ENCODE measurements at places on chromosomes 2 and 18.

DNA sequence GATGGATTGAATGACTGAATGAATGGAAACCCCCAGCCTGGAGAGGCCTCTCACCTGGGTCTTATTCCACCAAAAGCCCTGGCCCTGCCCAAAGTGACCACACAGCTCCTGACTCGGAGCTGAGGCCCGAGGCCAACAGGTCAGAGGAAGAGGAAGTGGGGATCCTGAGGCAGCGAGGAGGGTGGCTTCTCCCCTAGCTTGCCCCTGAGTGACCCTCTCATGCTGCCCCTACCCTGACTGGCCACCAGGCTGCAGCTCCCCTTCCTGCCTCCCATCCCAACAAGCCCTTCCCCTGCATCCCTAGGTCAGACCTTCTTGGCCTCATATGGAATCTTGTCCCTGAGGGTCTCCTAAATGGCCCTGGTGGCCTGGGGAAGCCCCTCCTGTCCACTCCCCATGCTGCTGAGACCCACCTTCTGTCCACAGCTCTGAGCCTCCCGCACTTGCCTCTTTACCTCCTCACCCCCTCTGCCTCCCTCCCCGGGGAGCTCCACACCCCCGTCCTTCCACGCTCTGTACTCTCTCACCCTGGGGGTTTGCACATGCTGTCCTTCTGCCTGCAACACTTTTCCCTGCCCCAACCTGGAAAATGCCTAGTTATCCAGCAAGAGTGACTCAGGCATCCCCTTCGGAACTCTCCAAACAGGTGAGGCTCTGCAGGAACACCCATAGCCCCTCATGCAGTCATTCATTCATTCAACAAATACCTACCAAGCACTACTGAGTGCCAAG lies 134.8 kb upstream of the HDAC4 start:
- no peak for DNase-seq

- DNase-seq = no peak
These were observed 14.7 kb downstream of the NIFK start for GRCh38 chr2:121721926-121722325.

- DNase-seq = no peak
These were observed 167.8 kb upstream of the LYPD1 start for GRCh38 chr2:132837769-132838168.

DNA sequence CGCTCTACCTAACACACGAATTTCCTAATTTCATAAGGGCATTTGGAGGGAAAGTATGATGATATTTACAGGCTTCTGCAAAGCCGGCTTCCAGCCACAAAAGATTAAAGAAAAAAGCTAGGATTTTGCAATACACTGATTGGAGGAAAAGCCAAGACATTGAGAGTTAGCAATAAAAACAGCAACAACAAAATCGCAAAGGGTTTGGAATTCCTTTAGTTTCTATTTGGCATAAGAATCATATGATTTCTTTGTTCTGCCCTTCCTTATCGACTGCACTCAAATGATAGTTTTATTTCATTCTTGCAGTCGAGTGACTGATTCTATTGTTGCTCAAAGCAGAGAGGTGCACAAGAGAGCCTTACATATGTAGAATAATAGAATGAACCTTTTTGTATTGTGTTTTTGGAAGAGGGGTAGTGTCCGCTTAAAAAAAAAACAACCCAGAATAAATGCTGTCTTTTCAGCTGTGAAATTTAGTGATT lies 3.9 kb upstream of the ZNF532 start:
- no peak for DNase-seq

GRCh38 chr2:240131296-240131695 lies 4.8 kb downstream of the COPS9 start:
- no peak for DNase-seq

DNA sequence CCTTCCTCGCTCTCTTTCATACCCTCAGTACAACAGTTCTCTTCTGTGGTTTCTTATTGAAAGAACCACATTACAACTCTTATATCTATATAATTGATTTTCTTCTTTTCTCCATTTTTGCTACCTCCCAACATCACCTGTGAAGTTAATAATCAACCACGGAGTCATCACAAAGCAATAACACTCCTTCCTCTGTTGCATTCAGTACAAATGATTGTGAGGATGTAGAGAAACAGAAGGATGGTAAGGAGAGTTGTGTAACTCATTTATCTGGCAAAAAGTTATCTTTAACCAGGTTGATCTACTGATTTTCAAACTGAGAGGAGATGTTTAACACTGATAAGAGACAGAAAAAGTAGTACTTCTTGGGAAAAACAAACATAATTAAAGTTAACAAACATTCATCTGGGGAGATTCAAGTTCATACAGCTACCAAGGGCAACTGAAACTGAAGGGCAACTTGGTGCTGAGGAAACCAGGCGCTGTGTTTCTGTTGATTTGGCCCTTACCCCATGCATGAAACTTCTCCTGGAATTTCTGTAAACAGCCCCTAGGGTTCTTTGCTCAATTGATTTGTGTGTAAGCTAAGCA lies 14.2 kb downstream of the IDH1 start:
- DNase-seq = no peak

- DNase-seq = no peak
These were observed at the start of gene GALNT5 for GRCh38 chr2:157257312-157258252. Gene GALNT5, plus strand, starts transcription at chr2:157257705. Its CDS starts 378 bp downstream, at chr2:157258083.

GRCh38 chr2:218547978-218548377 lies 20.2 kb downstream of the USP37 start:
- DNase-seq = no peak

DNA sequence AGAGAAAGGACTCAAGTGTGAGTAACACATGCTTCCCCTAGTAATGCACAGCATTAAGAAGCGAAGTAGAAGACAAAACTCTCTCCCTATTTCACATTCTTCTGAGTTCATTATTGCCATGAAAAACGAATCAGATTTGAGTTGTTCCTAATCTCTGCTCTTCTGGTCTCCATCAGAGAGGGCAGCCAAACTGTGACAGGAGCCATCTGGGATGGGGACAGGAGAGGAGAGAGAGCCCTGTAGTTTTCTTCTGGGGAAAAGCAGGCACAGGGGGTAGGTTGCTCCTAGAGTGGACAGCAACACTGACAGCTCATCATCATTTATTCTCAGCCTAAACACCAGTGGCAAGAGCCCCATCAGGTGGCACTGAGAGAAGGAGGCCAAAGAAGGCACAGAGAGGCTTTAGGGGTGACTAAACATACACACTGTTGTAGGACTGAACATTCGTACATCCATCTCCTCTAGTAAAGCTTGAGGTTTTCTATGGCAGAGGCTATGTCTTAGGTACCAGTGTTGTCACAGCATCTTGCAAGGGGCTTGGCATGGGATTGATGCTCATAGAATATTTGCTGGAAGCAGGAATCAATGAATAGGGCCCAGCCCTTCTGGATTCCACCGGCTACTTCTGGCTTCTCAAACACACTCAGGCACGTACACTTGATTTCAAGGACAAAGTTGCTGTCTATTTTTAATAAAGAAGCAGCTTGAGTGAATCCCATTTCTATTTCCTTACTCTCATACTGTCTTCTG lies 33.1 kb downstream of the SLC8A1 start:
- no peak for DNase-seq

DNA sequence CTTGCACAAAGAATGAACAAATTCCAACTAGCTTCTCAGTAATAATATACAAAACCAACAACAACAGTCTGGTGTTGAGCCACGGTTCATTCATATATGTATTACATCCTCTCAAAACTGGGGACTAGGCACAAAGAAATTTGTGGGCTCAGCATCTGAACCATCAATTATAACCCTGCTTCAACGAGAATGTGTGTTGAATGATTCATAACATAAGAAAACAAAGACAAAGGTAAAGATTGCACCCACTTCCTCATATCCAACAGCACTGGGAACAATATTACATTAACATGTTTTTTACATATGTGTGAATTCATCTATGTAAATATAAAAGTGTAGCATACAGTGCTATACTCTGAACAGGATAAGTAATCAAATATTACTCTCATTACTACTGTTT lies 144.8 kb downstream of the CDH2 start:
- no peak for DNase-seq

DNA sequence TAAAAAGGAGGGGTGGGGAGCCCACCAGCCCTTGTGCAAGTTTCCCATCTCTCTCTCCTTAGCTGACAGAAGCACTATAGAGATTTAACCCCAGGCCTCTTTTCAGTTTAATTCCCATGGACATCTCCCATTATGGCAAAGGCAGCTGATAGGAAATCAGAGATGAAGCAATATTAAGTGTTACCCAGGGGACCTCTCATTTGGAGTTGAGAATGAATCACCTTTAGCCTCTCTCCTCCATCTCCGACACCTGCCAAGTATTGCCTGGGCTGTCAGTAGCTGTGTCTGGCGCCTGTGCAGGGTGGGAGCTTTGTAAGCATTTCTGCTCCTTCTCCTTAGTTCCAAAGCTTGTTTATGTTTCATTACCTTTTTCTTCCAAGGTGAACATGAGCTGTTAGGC lies 109.0 kb downstream of the AQP4 start:
- DNase-seq = no peak

DNA sequence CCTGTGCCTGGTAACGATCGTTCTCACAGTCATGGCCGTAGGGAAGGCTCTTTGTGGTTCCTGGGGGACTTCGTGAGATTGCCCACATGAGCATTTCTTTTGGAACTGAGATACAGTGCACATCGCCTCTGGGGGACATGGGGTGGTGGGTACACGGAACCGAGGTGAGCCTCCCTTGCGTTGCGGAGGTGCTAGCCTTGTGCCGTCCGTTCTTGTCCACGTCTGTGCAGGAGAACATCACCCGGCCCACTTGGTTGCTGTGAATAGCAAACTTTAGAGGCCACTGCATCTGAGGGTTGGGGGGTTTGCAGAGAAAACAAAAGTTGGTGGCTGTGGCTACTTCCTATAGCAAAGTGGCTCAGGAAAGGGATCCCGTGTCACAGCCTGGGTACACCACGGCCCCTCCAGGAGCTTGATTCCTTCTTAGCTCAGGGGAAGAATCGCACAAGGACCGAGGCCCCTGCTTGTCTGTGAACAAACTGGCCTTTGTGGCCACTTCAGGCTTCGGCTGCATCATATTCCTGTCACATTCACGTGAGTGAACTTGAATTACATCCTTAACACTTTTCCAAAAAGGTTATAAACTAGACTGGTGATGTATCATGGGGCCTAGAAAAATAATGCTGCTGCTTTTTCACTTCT lies 72.6 kb downstream of the LRRFIP1 start:
- no peak for DNase-seq

GRCh38 chr2:218418717-218419458 lies at the start of gene VIL1:
Gene VIL1, plus strand, starts transcription at chr2:218419123. Its CDS starts 4,656 bp downstream, at chr2:218423779.
- no peak for DNase-seq

DNA sequence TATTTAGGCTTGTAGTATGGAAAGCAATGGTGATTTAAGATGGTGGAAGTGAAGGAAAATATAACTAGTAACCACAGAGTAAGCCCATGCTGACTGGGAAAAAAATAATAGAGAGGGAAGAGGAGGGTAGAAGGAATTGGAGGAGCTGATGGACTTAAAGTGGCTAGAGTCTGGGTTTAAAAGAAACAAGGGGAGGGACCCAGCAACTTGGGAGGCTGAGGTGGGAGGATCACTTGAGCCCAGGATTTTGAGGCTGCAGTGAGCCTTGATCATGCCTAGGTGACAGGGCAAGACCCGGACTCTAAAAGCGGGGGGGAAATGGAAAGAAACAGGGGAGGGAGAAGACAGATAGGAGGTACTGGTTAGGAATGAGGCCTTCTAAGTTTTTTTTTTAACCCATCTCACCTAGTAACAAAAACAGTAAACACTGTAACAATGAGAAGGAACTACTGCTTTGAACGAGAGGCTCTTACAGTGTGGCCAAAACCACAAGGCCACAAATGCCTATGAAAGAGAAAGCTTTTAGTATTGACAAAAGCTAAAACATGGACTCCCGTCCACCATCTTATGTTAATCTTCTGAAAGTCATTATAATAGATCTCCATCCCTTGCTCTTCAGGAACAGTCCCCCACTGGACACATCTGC lies 26.6 kb downstream of the METTL8 start:
- DNase-seq = no peak

- no peak for DNase-seq
These were observed 319.5 kb upstream of the NXPH2 start for GRCh38 chr2:139099721-139100120.

DNA sequence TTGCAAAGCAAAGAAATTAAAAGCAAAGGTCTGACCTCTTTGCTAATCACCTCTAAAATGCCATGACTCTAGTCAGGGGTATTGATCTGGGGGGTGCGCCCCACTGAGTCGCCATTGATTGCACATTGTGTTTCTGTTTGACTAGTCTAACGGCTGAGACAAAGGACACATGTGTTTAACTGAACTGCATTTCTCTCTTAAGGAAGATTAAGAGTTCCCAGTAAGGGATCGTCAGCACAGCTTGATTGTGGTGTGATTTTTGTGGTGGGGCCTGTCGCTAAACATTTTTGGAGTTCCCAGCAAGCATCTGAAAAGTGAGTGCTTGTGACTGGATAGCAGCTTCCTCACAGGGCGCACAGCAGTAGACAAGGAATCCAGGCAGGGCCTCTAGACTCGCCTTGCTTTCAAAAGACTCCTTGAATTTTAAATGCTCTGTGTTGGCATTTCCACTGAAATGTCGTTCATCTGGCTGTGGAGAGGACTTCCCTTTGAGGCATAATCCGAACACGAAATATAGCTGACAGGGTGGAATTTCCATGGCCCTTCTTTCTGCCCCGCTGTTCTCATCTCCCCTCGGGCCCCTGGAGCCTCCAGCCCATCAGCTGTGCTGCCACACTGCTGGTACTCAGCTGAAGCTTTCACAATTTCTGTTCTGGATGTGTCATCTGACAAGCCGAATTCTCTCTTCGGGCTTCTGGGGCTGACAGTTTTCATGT lies 126.3 kb downstream of the FAM168B start:
- DNase-seq = no peak

DNA sequence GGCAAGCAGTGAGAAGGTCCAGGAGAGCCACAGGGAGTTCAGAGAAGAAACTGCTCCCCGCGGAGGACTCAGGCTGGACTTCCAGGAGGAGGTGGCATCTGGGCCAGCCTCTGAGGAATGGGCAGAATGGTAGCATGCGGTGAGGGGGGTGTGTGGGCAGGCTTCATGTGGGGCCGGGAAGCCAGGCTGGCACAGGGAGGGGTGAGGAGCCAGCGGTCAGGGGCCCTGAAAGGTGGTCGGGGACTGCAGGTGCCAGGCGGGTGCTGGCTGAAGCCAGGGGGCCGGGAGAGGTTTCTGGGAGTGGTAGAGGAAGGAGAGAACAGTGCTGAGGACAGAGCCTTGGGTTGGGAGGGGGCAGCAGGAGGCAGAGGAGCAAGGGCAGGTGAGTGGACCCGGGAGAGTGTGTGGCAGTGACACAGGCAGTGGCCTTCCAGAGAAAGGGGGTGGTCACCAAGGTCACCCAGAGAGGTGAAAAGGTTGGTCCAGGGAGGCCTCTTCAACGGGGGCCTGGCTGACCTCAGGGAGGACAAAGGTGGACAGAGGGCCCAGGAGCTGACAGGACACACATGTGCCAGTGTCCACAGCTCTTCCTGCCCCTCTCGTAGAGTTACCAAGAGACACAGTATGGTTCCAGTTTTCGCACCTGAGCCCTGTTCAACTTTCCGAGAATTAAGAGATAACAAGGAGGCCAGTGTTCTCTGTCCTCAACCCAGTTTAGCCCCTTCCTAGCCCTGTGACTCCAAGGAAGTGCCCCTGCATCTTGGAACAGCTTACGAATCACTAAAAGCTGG lies 101.2 kb upstream of the ASB18 start:
- DNase-seq = no peak

DNA sequence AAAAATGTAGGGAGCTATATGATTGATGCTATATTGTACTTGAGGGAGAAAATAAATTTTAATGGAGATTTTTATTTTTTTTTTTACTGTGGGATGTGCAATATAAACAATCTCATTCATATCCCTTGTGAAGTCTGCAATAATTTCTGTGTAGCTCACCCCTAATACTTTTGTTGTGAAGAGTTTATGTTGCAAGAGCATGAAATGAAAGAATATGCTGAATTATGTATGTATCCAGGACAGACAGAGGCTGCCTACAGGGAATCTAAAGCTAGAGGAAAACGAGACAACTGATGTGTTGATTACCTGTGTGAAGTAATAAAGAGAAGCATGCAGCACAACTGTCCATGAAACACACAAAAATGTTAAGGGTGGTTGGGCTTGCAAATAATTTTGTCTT lies 643.3 kb downstream of the DCDC2C start:
- no peak for DNase-seq
